Breast epithelium (tissue), 4 donors: ENCODE measurements at places on chromosomes 2 and 18.

DNA sequence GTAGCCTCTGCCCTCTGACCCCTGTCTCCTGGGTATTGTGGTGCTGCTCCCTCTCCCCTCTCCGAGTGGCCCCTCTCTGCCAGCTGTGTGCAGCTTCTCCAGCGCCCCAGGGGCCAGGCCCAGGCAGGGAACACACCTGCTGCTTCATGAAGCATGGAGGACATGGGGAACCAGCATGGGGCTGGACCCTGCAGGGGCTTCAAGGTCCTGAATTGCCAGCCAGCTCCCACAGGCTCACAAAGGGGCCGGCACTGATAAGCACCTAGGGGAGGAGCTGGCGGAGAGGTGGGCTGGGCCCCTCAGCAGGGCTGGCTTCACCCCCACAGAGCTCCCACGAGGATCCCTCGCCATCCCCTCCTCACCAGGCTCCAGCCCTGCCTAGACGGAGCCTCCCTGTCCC, 77.4 kb upstream of the GPC1 start:
- no peak overlapping the region for H3K27ac ChIP-seq
- DNase-seq: no peak
- no peak overlapping the region for H3K4me3 ChIP-seq

- H3K4me3 ChIP-seq: no peak overlapping the region
- no peaks in the 10 kb centered on the region for H3K4me1 ChIP-seq
- no peak overlapping the region for H3K27ac ChIP-seq
- no peaks in the 10 kb centered on the region for H3K27me3 ChIP-seq
- H3K36me3 ChIP-seq: no peaks in the 10 kb centered on the region
These were observed 615.9 kb upstream of the GCFC2 start for GRCh38 chr2:76326636-76327035.

DNA sequence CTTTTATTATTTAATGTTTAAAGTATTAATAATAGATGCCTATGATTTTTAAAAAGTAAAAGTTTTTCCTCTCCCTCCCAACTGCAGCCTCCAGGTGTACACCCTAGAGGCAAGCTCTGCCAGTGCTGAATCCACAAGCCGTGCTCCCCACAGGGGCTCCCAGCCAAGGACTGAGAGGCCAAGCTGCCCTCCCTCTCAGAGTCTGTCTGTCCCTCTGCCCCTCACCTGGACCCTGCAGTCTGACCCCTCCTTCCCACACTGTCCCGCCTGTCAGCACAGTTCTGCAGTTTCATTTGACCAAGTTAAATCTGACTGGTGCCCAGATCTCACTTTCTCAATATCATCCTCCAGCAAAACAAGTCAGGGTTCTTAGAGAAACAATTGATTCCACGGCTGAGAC, 14.8 kb upstream of the PROC start:
- H3K27ac ChIP-seq: no peak overlapping the region
- no peaks in the 10 kb centered on the region for H3K27me3 ChIP-seq
- H3K4me3 ChIP-seq: no peak overlapping the region
- H3K36me3 ChIP-seq: no peaks in the 10 kb centered on the region

DNA sequence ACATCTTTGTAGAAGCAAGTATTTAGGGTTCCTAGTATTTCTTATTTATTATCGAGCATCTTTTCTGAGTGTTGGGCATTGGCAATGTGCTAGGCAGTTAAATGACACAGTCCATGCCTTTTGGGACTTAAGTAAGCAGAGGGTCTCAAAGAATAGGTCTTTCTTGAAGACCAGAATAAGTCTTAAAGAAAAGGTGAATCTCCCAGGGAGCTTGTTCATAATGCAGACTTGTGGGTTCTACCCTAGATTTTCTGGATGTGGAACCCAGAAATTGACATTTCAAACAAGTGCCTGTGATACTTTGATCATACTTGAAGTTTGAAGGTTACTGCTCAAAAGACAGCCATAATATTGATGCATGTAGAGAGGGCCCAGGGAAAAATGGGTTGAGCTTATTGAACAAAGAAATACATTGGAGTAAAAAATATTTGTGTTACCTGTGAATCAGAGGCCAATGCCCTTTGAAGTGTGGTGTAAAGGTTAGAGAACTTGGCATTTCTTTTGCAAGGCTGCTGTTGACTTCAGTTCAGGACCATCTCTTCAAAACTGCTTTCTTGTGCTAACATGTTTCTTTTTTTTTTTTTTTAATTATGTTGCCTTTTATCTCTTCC, 24.4 kb downstream of the RPL37A start:
- no peak overlapping the region for H3K27ac ChIP-seq
- H3K4me1 ChIP-seq: no peaks in the 10 kb centered on the region
- no peaks in the 10 kb centered on the region for H3K27me3 ChIP-seq
- DNase-seq: no peak
- no peak overlapping the region for H3K4me3 ChIP-seq

- no peaks in the 10 kb centered on the region for H3K36me3 ChIP-seq
- peaks cover 10% of the 10 kb centered on the region for H3K4me1 ChIP-seq
- no peak overlapping the region for H3K27ac ChIP-seq
- DNase-seq: no peak
These were observed 139.4 kb downstream of the SEPTIN10 start for GRCh38 chr2:109474319-109474825.

DNA sequence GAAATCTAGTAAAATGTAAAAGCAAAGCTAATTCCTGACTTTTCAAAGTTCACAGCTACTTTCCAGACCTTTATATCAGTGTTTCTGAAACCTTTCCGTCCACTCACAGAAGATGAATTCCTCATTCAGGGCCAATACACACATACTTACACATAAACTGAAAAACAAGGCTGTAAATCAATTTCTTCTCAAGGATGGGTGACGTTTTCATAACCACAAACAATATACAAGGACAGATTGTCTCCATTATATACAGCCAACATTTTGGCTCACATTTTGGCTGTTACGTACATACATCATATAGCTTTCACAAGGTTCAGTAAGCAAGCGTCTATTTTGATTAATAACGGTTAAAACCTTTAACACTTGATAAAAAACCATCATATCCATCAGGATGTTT, 1.4 kb downstream of the RPRD1A start:
- no peaks in the 10 kb centered on the region for H3K27me3 ChIP-seq
- H3K27ac ChIP-seq: no peak overlapping the region
- no peaks in the 10 kb centered on the region for H3K36me3 ChIP-seq
- no peaks in the 10 kb centered on the region for H3K4me1 ChIP-seq
- peak overlapping the region; percentile 96 for H3K4me3 ChIP-seq

GRCh38 chr18:6837904-6838303, 108.4 kb downstream of the ARHGAP28 start:
- no peaks in the 10 kb centered on the region for H3K27me3 ChIP-seq
- no peak overlapping the region for H3K27ac ChIP-seq
- no peak for DNase-seq
- no peaks in the 10 kb centered on the region for H3K4me1 ChIP-seq
- H3K36me3 ChIP-seq: no peaks in the 10 kb centered on the region

DNA sequence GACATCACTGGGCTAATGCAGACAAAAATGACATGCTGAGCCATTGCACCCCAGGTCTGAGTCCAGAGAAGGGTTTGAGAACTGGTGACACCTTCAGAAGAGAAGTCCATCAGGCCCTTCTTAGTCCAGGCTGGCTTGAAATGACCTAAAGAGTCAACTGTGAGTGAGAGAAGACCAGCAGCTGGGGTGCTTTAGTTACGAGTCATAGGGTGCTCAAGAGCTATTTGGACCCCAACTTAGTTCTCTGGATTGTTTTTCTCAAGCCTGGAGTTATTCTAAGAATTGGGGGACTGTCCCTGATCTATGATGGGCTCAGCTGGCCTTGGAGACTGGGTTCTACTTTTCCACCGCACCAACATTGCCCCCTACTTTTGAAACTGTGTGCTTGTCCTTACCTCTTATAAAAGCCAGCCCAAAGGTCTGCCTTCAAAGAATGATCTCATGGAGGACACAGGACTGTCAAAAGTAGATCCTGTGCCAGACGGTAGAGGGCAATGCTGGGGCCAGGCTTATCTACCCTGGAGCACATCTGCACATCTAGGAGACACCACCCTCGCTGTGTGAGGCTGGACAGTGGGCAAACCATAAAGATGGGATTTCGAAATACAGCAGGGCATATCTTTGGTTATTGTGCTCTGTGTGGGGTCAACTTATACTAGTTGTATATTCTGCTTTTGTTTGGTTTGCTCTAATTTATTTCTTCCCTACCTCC, 333.0 kb upstream of the SLC14A2 start:
- no peaks in the 10 kb centered on the region for H3K27me3 ChIP-seq
- no peak overlapping the region for H3K4me3 ChIP-seq
- H3K4me1 ChIP-seq: no peaks in the 10 kb centered on the region

DNA sequence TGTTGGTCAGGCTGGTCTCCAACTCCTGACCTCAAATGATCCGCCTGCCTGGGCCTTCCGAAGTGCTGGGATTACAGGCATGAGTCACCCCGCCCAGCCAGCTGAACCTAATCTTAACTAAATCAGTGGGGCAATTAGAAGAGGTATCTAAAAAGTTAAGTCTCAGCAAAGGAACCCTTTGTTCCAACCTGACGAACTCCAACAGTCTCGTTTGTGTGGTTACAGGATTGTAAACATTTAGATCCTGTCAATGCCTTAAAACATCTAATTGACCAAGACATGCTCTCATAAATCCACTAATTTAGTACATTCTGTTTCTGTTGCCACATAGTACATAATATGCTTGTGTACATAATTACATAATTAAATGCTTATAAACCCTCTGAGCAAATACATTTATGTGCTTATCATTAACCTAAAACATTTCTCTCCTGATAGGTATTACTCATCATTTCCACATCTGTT, 31.1 kb upstream of the STK39 start:
- no peak for DNase-seq
- no peak overlapping the region for H3K27ac ChIP-seq
